ENCODE measurements at places on chromosomes 1 and 21.

DNA sequence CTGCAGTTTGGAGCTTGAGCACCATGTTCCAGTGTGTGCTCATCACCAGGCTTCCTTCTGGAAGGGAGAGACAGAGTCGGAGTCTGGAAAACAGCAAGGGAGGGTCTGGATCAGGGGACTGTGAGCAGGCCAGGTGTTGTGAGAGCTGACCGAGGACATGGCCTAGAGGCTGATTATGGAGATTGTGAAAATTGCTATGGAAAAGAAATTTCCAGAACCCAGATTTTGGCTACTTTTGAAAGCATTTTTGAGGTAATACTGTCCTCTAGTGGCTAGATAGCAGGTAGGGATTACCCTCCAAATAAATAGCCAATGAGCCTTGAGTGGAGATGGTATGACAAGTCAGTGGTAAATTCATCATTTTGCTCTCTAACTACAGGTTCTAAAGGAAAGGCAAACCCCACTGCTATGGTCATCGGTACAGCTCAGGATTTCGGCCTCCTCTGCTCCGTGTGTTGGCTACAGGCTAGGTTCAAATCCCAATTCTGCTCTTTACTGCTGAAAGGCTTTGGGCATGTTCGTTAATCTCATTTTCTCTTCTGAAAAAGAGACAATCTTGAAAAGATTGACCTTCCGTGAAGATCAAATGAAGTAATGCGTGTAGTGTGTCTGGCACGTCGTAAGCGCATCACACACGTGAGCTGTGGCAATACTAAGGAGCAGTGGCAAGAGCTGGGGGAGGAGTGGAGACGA is 1.0 kb upstream of the HAO2 start:
- no peak for DNase-seq

GRCh38 chr1:185627171-185627570 is 107.0 kb upstream of the HMCN1 start:
- DNase-seq: no peak

DNA sequence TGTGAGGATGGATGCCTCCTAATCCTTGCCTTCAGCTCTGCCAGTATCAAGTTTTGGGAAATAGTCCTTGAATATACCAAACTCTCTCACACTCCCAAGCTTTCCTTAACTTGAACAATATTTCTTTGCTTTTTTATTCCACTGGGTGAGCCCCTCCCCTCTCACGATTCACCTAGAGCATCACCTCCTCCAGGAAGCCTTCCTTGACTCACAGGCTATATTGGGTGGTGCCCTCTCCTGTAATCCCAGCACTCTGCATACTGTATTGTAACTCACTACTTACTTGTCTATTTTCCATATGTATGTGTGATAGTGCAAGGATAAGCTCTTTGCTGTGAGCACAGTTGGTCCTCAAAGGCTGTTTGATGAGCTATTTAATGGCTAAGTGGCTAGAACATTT is 114.7 kb downstream of the PLXNA2 start:
- DNase-seq: no peak

DNA sequence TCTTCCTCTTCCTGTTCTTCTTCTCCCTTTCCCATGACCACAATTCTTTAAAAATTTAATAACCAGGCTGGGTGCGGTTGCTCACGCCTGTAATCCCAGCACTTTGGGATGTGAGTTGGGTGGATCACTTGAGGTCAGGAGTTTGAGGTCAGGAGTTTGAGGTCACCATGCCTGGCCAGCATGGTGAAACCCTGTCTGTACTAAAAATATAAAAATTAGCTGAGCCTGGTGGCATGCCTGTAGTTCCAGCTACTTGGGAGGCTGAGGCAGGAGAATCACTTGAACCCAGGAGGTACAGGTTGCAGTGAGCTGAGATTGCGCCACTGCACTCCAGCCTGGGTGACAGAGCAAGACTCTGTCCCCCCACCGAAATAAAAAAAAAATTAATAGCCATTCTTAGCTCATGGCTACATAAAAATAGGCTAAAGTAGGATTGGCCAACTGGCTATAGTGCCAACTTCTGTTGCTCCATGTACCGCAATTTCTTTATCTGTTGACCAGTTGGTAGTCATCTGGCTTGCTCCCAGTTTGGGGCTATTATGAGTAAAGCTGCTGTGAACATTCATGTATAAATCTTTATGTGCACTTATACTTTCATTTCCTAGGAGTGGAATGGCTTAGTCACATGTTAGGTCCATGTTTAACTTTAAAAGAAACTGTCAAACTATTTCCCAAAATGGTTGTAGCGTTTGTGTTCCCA is 136.3 kb downstream of the PEX14 start:
- no peak for DNase-seq

GRCh38 chr21:38486706-38487105 is 11.6 kb downstream of the ERG start:
- DNase-seq: no peak

DNA sequence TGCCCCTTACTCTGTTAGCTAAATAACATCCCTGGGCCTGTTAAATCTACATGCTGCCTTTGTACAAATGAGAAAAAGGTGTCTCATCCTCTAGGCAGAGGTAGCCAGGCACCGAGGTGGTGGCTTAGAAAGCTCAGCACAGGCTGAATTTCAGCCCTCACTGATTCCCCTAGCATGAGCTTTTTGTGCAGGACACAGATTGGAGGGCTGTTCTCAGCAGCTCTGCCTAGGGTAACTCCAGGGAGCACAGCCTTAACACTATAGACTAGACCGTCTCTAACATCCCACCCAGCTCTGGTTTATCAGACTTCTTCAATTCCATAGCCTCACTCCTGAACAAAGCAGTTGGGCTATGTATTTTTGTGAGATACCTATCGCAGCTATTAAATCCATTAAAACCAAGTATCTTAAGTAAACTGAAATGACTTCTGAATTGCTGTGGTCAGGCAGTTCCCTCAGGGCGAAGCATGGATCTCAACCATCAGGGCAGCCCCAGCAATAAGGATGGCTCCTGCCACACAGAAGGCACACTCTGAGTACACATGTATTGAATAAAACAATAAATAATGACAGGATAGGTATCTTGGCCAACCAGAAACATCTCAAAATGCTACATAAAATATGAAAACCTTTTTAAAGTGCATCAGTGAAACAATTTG is 14.8 kb downstream of the S100A6 start:
- no peak for DNase-seq

DNA sequence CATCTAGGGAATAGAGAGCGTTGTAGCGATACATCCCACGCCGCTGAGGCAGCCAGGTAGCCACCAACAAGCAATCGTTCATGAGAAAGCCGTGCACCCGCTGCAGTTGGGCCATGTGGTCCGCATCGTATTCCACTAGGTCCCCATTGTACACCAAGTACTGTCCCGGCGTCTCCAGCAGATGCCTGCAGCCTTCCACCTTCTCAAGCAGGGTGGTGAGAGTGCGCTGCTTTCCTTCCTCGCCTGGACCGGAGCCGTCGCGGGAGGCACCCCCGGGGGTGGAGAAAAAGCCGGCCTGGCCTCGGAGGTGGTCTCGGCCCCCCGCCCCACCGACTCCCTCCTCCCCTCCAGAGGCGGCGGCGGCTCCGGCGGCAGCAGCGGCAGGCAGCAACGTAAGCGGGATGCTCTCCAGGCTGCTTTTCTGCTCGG is 595 bp downstream of the EXOC8 start:
- no peak for DNase-seq

- DNase-seq: no peak
Observed at GRCh38 chr1:52305417-52306226, 60.4 kb downstream of the CC2D1B start.

GRCh38 chr1:228303596-228303995 is 95.8 kb downstream of the OBSCN start:
- no peak for DNase-seq

DNA sequence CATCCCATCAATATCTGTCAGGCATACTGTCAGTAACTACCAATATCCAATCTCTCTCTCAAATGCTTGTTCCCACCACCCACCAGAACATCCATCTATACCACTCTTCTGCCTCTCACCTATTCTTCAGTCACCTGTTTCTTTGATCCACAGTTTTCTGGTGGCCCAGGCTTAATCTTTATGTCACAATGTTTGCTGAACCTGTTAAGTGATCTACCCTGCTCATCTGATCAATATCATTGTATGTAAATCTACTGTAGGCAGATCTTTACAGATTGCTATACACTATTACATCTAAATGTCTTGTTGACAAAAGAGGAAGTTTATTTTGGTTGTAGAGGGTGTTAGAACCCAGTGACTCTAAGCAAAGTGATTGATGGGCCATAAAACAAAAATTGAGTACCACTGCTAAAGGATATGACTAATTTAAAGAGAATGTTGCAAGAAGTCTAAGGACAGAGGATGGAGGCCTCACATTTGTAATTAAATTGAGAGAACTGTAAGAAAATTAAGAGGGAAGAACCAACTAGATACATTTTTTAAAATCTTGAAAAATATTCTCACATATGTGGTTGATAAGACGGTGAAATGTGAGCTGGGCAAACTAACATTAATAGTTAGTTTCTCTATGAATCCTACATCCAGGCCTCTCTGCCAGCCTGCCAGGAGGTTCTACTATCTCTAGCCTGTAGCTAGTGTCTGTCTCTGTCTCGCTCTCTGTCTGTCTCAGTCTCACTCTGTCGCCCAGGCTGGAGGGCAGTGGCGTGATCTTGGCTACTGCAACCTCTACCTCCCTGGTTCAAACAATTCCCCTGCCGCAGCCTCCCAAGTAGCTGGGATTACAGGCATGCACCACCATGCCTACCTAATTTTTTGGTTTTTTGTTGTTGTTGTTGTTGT is 34.1 kb downstream of the EGLN1 start:
- DNase-seq: no peak

DNA sequence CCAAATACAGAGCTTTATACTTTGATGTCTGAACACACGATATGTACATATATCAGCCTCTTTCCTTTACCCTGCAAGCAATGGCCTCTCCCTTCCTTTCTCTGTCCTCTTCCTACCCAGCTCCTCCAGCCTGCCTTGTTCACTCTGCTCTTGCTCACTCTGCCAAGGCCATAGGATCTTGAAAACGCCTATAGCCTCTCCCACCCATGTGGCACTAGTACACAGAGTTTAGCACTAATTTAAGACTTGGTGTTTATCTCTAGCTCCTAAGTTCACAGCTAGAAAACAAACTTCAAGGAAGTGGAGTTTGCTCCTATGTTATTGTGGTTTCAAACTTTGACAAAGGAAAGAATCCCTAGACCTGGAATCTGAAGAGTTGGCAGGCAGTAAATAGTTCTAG is 225.0 kb upstream of the RUNX1 start:
- no peak for DNase-seq
